ENCODE measurements at places on chromosomes 3 and 15. TPM values are rescaled to one million over a fixed set of nuclear protein-coding genes. Genes with fewer than 3 reads are reported as not detected.

DNA sequence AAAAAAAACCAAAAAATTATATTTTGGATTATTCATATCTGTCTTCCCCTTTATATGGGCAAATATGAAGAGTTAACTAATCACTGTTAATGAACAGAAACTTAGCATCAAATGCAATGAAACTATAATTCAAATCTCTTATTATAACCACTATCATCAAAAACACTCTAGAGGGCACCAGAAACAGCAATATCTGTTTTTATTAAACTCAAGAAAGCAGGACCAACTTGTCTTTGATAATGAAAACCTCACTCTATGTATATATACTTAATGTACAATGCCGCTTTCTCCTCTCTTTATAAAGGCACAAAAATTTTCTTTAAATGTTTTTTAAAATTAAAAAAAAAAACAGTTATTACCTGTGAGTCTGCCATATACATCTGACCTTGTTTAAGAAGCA, 92.7 kb downstream of the UACA start:
- no peak for DNase-seq

Gene EXOG
- total RNA-seq: 13.8 TPM

DNA sequence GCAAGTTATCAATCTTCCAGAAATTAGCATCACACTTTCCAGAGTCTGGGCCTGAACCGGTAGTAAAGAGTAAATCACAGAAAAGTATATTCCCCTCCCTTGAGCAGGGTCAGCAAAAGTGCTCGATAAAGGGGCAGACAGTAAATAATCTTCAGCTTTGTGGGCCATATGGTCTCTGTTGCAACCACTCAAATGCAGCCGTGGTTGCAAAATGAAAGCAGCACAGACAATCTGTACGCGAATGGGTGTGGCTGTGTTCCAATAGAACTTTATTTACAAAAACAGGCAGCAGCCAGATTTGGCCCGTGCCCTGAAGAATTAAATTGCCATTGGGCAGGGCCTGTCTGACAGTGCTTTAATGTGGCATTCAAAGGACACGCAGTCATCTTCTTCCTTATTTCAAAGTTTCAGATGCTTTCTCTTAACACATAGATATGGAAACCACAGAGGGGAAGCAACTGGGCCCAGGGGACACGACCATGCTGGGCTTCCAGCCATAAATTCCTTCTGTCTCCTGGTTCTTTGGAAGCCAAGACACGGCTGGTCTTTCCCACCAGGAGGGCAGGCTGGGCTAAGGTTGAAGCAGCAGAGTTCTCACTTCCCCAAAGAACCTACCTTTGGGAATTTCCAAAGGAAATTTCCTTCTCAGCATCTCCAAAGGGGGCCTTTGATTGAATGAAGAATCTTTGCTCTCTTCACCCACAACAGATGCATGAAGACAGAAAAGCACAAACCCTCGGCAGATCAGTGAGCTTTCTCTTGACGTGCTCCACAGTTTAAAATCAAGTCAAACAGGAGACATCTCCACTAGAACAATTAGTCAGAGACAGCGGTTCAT, 489.8 kb upstream of the PROK2 start:
- DNase-seq: no peak

- DNase-seq: peak; percentile 13
Observed at GRCh38 chr15:94070356-94071295, 160.7 kb upstream of the MCTP2 start.

Gene CCR9
- not detected for total RNA-seq

Gene GHRL
- total RNA-seq: not detected

Gene FETUB
- total RNA-seq: not detected

DNA sequence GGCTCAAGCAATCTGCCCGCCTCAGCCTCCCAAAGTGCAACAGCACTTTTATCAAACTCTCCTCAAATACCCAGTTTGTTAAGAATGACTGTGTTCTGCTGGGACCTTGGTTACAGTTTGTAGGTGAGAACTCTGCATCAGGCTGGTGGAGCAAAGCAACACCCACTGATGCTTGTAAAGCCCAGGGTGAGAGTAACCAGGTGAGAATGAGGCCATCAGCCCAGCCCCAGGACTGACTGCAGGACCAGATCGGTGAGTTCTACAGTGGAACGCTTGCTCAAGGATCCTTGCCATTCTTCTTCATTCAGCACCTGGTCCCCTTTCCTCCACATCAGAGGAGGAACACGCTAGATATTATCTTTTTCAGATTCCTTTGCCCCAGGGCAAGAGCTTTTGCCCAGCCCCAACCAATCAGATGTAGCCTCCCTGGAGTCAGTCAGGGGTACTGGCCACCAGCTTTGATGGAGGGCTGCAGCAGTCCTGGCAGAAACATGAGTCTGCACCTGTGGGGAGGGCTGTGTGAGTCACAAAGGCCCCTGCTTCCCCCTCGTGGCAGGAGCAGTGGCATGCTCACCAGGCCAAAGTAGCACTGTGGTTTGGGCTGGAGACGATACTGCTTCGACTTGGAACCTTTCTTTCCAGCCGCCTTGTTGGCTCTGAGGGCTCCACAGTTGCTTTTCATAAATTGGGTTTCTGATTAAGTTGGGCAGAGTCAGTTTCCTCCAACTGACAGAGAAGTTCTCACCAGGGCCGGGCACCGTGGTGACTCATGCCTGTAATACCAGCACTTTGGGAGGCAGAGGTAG, 3.5 kb upstream of the SHISA5 start:
- DNase-seq: peak; percentile 85

- DNase-seq: no peak
Observed at GRCh38 chr3:74375653-74376052, 238.8 kb downstream of the CNTN3 start.

- DNase-seq: no peak
Observed at GRCh38 chr3:24722087-24722486, 227.4 kb upstream of the THRB start.

Gene NRG4
- total RNA-seq: 0.06 TPM

Gene TNFAIP8L3
- total RNA-seq: not detected

DNA sequence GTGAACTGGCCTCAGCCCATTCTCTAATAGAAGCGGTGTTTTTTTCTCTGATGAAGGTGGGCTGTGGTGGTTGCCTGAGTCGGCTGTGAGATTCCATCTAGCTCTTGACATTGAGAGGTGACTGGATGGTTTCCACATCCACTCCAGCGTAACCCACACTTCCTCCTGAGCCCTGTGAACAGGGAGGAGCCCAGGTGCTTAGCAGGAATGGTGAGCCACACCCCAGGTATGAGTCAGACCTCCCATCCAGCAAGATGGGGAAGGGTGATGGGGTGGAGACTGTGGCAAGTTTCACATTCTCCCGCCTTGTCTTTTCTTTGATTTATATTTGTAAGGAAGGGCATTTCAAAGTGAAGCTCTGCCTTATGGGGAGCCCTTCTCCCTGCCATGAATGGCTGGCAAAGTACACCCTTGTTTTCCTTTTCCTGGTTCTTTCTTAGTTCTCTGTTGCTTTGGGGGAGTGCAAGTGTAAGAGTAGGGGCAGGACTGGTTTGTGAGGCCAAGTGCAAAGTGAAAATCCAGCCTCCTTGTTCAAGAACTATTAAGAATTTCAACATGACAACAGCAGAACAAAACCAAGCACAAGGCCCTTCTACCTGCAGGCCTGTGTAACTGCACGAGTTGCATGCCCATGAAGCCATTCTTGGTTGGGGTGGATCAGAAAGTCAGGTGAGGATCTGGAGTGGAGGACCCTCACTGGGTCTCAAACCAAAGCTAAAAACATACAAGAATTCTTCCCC, 4.6 kb upstream of the TPRG1 start:
- DNase-seq: no peak

Gene ABHD6
- 21.5 TPM for total RNA-seq

DNA sequence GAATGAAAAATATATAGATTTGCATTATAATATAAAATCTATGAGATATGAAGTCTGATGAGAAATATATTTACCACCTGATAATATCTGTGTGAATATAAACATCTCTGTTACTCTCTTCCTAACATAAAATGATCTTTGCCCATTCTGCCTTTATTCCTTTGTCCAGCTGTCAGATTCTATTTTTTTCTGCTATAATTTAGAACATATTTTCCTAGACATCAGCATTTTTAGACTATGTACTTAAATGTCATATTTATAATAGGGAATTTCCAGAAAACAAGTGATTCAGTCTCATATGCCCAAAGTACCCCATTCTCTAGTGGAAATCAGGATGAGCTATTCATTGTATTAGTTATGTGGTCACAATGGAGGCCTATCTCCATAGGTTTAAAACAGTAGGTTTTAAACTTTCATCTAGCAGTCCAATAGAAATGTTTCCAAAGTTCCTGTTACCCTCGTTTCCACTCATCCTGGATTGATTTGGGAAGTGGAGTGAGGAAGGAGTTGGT, 83.3 kb downstream of the FILIP1L start:
- no peak for DNase-seq

Gene DNAJB11
- total RNA-seq: 52.7 TPM

- no peak for DNase-seq
Observed at GRCh38 chr15:73680549-73680948, 3.6 kb upstream of the CD276 start.

DNA sequence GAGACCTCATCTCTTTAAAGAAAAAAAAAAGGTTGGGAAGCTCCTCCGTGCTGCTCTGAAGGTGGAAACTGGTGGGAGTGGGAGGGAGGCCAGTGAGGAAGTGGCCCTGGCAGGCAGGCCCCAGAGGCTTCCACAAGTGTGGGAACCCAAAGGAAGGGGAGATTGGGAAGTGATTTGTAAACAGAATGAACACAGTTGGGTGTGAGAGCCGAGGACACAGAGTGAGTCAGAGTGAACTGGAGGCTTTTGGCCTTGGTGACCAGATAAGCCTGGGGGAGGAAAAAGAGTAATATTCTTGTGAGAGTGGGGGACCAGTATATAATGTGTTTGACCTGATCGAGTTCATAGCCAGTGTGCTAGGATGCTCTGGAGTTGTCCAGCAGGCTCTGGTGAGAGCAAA, 23.0 kb downstream of the MKRN2 start:
- no peak for DNase-seq

Gene BUB1B
- total RNA-seq: 129 TPM

- no peak for DNase-seq
Observed at GRCh38 chr3:73214846-73215245, 153.4 kb downstream of the EBLN2 start.

Gene DGKG
- 0.37 TPM for total RNA-seq

GRCh38 chr15:81560405-81560804, 186.4 kb upstream of the TMC3 start:
- no peak for DNase-seq

Gene RAB11A
- 482 TPM for total RNA-seq

Gene CYP1A2
- total RNA-seq: not detected

DNA sequence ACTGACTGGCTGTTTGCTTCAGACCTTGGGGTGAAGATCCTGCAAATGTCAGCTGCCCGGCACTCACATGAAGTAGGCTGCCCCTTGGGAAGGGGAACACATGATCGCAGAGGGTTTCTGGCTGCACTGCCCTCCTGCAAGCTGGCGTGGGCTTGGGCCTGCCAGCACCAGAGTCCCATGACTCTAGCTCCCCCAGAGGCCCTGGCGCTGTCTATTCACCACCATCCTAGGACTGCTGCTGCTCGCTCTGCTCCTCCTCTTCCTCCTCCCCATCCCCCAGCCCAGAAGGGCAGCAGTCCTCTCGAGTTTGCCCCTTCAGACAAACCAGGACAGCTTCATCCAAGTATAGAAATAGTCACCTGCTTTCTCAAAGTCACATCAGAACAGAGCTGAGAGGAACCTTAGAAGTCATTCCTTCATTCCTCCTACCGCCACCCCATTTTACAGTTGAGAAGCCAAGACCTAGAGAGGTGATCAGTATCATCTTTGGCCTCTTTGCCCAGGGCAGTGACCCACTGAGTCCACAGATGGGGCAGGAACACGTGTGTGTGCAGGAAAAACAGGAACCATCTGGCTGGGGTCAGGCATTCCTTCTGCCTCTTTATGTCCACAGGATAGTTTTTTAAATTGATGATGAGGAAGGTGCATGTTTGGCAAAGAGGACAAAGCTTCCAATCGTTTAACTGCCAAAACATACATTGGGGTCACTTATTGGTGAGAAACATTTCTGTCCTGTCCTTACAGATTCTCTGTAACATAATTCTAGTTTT, 13.2 kb downstream of the DPH3 start:
- DNase-seq: no peak

- no peak for DNase-seq
Observed at GRCh38 chr3:196232154-196232881, 16.0 kb downstream of the SLC51A start.

DNA sequence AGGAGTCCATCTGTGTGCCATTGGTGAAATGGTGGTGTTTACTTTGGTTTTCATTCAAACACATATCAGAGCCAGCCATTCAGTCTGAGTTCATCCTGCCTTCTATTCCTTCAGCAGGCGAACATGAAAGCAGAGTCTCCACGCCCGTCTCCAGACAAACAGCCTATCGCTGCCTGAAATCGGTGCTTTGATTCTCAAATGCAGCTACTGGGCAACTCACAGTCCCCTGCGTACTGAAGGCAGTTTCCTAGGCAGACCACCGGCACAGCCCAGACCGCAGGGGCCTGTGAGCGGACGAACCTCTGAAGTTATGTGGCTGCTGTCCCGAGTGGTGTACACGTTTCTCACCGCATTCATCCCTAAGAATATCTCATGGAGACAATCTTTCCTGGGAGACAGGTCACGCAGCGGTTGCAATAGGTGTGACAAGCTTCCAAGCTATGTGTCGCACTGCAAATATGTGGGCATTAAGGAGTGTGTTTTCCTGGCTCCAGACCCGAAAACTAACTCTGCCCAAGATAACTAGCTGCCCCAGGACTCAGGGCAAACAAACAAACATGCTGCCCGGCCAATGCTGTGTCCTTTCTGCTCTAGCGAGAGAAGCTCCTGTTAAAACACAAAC, 16.9 kb upstream of the RYR3 start:
- DNase-seq: no peak

Gene AGTR1
- total RNA-seq: not detected

DNA sequence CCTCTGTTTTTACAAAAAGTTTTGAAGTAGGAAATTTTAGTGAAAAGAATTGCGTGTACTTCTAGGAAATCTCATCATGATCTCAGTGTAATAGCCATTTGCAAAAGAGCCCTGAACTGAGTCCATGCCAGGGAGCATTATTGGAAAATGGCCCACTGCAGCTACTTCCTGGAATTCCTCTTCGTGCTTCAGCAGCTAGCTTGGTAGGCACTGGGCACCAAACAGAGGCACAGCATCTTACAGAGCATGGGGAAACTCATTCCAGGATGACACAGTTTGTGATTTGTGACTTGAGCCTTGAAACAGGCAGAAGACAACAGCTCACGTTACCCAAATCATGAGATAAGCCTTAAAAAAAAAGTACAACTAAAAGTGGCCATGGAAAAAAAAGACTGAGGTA, 179.1 kb downstream of the WDR72 start:
- no peak for DNase-seq

GRCh38 chr3:39133822-39134221, 19.6 kb downstream of the CSRNP1 start:
- no peak for DNase-seq

DNA sequence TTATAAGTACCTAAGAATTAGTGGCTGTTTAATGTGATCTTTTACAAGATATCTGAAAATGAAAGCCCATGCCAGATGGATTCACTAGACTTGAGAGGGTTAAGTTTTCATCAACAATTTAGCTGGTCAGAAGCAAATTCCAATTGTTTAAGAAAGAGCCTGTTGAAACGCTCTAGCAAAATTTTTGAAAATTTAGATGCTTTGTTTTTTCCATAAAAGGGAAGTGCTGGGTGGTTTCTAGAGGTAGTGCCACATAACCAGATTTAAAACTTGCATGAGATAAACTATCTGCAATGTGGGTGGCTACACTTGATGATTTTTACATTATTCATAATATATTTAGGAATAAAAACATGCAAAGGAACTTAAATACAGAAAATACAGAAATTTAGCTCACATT, 48.5 kb upstream of the SKIL start:
- no peak for DNase-seq
